Activated CD4-positive, alpha-beta T cell treated with anti-CD3 and anti-CD28 coated beads for 24 hours (primary cell): ENCODE measurements at places on chromosomes 2 and 18.

DNA sequence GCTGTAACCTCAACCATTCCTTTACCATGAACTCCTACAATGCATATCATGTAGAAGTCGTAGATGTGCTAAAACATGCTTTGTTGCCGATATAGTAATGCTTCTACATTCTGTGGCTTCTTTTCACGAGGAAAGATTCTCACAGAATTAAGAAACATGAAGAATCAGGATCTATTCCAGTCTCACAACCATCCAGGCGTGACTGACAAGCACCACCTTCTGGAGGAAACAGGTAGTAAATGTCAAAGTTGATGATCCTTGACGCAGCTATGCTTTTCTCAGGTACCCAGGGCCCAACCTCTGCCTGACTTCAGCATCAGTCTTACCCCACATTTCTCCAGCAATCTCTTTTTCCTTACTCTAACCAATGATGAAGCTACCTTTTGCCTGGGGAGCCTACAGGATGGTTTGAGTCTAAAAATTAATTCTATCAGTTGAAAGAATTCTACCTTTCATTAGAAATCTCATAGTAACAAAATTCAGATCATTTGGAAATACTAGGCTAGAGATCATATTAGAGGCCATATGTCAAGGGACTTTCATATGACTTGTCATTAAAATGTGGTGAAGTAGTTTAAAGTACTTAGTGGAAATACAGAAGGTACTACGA is 123.3 kb upstream of the RND3 start:
- DNase-seq: no peak

- no peak for DNase-seq
These were observed 111.2 kb downstream of the PRPF40A start for GRCh38 chr2:152606081-152606480.

GRCh38 chr2:119480184-119480583 is 44.1 kb downstream of the SCTR start:
- DNase-seq: no peak

- no peak for DNase-seq
These were observed 7.3 kb upstream of the CENPA start for GRCh38 chr2:26778507-26778906.

- no peak for DNase-seq
These were observed 391.5 kb upstream of the VWC2L start for GRCh38 chr2:214019229-214019972.

- no peak for DNase-seq
These were observed 53.9 kb downstream of the SH3BP4 start for GRCh38 chr2:235005603-235006259.

DNA sequence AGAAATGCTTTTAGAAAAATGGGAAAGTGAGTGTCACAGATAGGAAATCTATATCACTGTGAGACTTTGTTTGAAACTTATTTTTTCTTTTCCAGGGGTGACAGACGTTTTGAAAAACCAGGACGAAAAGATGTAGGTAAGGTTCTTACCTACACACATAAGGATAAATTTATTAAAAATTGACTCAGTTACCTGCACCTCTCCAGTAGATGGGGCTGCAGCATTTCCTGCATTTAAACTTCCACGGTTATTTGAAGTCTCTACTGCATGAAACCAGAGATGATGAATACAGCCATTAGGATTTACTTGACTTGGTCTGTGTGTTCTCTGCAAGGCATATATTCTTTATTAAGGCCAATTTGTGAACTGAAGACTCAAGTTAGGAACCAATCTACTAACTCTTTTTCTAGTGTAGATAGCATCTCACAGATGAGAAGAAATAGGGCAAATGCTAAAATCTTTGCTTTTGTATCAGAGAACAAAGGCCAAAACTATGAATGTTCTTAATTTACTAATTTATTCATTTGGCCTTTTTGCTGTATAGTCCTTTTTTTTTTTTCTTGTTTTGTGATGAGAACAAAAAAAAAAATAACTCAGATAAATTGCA is 15.0 kb downstream of the KCNJ13 start:
- DNase-seq: peak; percentile 16

- DNase-seq: no peak
These were observed 15.7 kb downstream of the COL4A3 start for GRCh38 chr2:227179988-227180685.

DNA sequence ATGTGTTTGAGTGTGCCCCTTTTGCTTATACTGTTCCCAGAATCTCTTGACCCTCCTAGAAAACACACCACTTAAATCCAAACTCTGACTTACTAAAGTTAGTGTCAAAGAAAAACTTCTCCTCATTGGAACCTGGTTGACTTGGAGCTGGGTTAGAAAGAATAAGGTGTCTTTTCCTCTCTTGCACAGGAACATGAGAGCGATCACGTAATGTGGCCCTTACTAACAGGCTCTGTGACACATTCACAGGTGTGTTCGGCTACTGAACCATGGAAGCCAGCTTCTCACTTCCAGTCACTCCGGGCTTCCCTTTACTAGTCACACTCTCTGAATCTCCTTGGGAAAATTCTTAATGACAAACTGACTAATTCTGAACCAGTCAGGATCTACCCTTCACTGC is 5.4 kb upstream of the POU3F3 start:
- DNase-seq: no peak
